CD4-positive, alpha-beta memory T cell (primary cell): ENCODE measurements at places on chromosomes 13 and 19.

DNA sequence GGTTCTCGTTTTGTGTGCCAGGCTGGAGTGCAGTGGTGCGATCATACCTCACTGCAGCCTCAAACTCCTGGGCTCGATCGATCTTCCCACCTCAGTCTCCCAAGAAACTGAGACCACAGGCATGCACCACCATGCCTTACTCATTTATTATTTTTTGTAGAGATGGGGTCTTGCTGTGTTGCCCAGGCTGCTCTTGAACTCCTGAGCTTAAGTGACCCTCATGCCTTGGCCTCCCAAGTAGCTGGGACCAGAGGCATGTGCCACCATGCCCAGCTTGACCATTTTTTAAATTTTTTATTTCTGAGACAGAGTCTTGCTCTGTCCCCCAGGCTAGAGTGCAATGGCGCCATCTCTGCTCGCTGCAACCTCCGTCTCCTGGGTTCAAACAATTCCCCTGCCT lies 10.2 kb upstream of the GNA11 start:
- no peaks in the 10 kb centered on the region for H3K4me1 ChIP-seq
- H3K4me3 ChIP-seq: no peak overlapping the region
- H3K27me3 ChIP-seq: no peaks in the 10 kb centered on the region
- H3K27ac ChIP-seq: no peak overlapping the region

- no peak overlapping the region for H3K27ac ChIP-seq
- DNase-seq: no peak
- H3K27me3 ChIP-seq: no peaks in the 10 kb centered on the region
- no peaks in the 10 kb centered on the region for H3K36me3 ChIP-seq
- no peaks in the 10 kb centered on the region for H3K4me1 ChIP-seq
- no peak overlapping the region for H3K4me3 ChIP-seq
These were observed 21.8 kb upstream of the FBL start for GRCh38 chr19:39867952-39868351.

GRCh38 chr13:61410669-61411297 lies 4.9 kb downstream of the PCDH20 start:
- H3K4me3 ChIP-seq: no peak overlapping the region
- no peaks in the 10 kb centered on the region for H3K36me3 ChIP-seq
- H3K4me1 ChIP-seq: no peaks in the 10 kb centered on the region
- H3K27ac ChIP-seq: no peak overlapping the region
- no peaks in the 10 kb centered on the region for H3K27me3 ChIP-seq
- no peak for DNase-seq

DNA sequence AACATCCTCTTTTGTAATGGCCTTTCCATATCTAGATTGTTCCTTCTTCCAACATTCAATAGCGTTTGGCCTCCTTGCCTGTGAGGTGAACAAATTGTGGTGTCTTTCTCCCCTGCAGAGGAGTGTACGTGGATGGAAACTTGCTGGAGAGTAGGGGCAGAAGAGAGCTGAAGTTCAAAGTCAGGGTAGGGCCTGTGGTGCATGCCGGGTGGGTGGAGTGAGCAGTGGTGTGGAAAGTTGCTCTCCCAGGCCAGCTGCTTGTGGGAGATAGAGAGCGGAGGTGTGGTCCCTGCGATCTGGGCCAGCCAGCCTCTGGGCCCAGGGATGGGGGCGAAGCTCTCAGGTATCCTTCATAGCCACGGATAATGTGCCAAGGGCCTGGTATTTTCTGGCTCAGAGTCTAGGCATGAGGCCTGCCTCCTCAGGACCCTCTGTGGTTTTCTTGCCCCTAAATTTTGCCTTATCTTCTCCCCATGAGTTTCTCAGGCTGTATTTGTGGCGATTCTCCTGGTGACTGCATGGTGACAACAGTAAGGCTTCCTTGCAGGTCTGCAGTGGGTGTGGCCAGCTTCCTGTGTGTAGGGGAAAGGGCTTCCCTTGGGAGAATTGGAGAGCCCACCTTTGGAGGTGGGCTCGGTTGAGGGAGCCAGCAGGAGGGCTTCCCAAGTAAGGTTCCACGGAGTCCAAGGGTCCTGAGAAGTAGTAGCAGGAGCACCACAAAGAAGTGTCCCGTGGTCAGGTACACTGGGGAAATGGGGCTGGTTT lies 6.7 kb downstream of the RGCC start:
- peaks cover 28% of the 10 kb centered on the region for H3K36me3 ChIP-seq
- peak overlapping the region; percentile 88 for H3K27ac ChIP-seq
- H3K4me1 ChIP-seq: peaks cover 95% of the 10 kb centered on the region
- DNase-seq: peak; percentile 50
- H3K4me3 ChIP-seq: peak overlapping the region; percentile 52

GRCh38 chr13:80508031-80508430 lies 167.1 kb upstream of the SPRY2 start:
- H3K36me3 ChIP-seq: no peaks in the 10 kb centered on the region
- DNase-seq: no peak
- no peaks in the 10 kb centered on the region for H3K4me1 ChIP-seq
- H3K27me3 ChIP-seq: no peaks in the 10 kb centered on the region

GRCh38 chr19:43768273-43769050 lies 12.3 kb downstream of the KCNN4 start:
- H3K27me3 ChIP-seq: no peaks in the 10 kb centered on the region
- H3K27ac ChIP-seq: no peak overlapping the region
- no peak overlapping the region for H3K4me3 ChIP-seq
- DNase-seq: no peak

GRCh38 chr13:99454518-99455183 lies 46.6 kb upstream of the TM9SF2 start:
- no peaks in the 10 kb centered on the region for H3K4me1 ChIP-seq
- H3K36me3 ChIP-seq: no peaks in the 10 kb centered on the region
- DNase-seq: no peak
- no peak overlapping the region for H3K4me3 ChIP-seq
- H3K27ac ChIP-seq: no peak overlapping the region
- no peaks in the 10 kb centered on the region for H3K27me3 ChIP-seq

DNA sequence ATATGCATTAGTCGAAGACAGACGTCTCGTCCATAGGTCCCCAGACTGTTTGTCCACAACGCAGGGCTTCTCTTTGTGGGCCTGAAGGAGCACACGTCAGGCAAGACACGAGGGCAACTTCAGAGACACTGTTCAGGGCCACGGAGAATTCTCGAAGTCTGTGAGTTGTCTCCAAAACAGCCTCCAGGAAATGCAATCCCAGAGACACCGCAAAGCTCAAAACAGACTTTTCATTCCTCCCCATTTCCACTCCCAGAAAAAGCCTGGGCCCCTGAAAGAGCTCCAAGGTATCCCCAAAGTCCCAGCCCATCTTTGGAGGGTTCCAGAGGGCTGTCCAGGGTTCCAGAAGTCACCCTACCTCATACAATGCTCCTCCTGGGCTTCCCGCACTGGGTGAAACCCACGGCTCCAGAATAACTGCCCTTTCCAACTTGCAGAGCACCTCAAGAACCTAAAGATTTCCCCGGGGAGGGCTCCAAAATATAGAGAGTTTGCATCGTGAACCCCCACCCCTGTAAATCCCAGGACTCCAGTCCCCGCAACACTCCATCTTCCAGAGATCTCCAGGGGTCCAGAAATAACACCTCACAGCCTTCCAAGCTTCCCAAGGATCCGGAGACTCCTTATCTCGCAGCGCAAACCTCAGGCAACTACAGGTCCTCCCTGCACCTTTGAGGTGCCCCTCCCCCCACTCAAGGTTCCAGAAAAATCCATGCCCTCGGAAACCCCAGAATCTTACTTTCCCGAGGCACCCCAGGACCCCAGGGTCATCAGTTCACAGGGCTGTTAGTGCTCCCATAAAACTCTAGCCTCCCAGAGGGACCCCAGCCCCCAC lies 687 bp upstream of the FTL start:
- H3K36me3 ChIP-seq: peaks cover 8% of the 10 kb centered on the region
- H3K4me3 ChIP-seq: peak overlapping the region; percentile 34

DNA sequence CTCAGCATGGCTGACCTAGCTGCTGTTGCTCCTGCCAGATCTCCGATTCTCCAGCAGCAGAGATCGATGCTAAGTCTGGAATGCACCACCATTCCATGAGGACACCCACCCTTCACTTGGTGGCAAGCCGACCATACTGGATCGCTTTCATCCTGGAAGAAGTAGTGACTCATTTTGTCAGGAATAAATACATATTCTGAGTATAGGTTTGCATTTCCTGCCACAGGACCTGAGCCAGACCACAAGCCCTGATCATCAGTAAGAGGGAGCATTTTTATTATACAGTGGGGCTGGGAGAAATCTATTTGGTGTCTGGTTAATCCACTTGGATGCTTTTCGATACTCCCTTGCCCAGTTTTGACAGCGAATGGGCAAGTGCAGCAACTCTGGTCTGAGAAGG lies 10.9 kb upstream of the KCTD15 start:
- no peaks in the 10 kb centered on the region for H3K36me3 ChIP-seq
- DNase-seq: no peak
- H3K4me1 ChIP-seq: peaks cover 30% of the 10 kb centered on the region
- no peak overlapping the region for H3K27ac ChIP-seq
- H3K4me3 ChIP-seq: no peak overlapping the region

- H3K27ac ChIP-seq: no peak overlapping the region
- H3K4me1 ChIP-seq: peaks cover 7% of the 10 kb centered on the region
- H3K36me3 ChIP-seq: peaks cover 62% of the 10 kb centered on the region
- no peak for DNase-seq
- H3K27me3 ChIP-seq: no peaks in the 10 kb centered on the region
- no peak overlapping the region for H3K4me3 ChIP-seq
These were observed 10.1 kb downstream of the EPN1 start for GRCh38 chr19:55684946-55685681.

GRCh38 chr13:99944606-99945005 lies 27.0 kb downstream of the ZIC5 start:
- DNase-seq: no peak
- no peaks in the 10 kb centered on the region for H3K4me1 ChIP-seq
- peaks cover 2% of the 10 kb centered on the region for H3K27me3 ChIP-seq
- H3K4me3 ChIP-seq: no peak overlapping the region
- H3K36me3 ChIP-seq: no peaks in the 10 kb centered on the region
- H3K27ac ChIP-seq: no peak overlapping the region

- H3K27me3 ChIP-seq: no peaks in the 10 kb centered on the region
- no peak overlapping the region for H3K27ac ChIP-seq
- H3K4me1 ChIP-seq: no peaks in the 10 kb centered on the region
- no peak overlapping the region for H3K4me3 ChIP-seq
- DNase-seq: no peak
These were observed 96.7 kb upstream of the DIAPH3 start for GRCh38 chr13:60260440-60260839.

DNA sequence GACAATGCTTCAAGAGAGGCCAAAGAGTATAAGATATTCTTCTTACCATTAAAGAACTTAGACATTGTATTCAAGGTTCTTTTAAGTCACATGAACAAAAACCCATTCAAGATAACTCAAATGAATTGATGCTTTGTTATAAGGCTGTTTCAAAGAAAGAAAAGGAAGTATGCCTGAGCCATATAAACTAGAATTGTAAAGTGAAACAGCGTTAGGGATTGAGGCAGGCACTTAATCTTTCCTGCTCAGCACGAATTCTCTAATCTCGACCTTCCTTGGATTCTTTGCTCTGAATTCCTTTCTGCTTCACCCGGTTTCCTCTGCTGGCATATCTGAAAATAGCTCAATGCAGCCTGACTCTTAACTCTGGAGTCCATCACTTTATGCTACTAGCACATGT lies 595.4 kb downstream of the DIAPH3 start:
- H3K4me3 ChIP-seq: no peak overlapping the region
- no peaks in the 10 kb centered on the region for H3K27me3 ChIP-seq
- H3K27ac ChIP-seq: no peak overlapping the region

- H3K27ac ChIP-seq: no peak overlapping the region
- H3K27me3 ChIP-seq: no peaks in the 10 kb centered on the region
- H3K4me1 ChIP-seq: peaks cover 1% of the 10 kb centered on the region
- DNase-seq: no peak
- H3K4me3 ChIP-seq: no peak overlapping the region
These were observed 99.9 kb downstream of the COL4A2 start for GRCh38 chr13:110407021-110407420.

DNA sequence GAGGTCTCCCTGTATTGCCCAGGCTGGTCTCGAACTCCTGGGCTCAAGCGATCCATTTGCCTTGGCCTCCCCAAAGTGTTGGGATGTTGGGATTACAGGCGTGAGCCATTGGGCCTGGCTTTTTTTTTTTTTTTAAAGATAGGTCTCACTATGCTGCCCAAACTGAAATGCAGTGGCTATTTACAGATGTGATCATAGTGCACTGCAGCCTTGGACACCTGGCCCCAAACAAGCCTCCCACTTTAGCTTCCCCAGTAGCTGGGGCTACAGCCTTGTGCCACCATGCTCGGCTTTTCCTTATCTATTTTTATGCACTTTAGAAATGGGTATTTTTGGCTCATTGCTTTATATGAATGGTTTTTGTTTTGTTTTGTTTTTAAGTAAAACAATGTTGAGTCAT lies 37.4 kb downstream of the LSM14A start:
- no peak overlapping the region for H3K27ac ChIP-seq
- no peaks in the 10 kb centered on the region for H3K27me3 ChIP-seq
- H3K4me1 ChIP-seq: no peaks in the 10 kb centered on the region
- H3K4me3 ChIP-seq: no peak overlapping the region
- peaks cover 27% of the 10 kb centered on the region for H3K36me3 ChIP-seq
